ENCODE measurements at places on chromosomes 5 and 9.

- no peak for DNase-seq
Measured at GRCh38 chr5:176651472-176651980, 4.2 kb downstream of the TSPAN17 start.

- no peak for DNase-seq
Measured at GRCh38 chr9:105879181-105879580, 184.8 kb downstream of the TMEM38B start.

GRCh38 chr5:56588131-56588487 lies 227.2 kb upstream of the MAP3K1 start:
- no peak for DNase-seq

- DNase-seq: no peak
Measured at GRCh38 chr9:3955305-3955687, 344.6 kb downstream of the GLIS3 start.

GRCh38 chr5:556909-557441 lies 32.7 kb upstream of the SLC9A3 start:
- DNase-seq: no peak

DNA sequence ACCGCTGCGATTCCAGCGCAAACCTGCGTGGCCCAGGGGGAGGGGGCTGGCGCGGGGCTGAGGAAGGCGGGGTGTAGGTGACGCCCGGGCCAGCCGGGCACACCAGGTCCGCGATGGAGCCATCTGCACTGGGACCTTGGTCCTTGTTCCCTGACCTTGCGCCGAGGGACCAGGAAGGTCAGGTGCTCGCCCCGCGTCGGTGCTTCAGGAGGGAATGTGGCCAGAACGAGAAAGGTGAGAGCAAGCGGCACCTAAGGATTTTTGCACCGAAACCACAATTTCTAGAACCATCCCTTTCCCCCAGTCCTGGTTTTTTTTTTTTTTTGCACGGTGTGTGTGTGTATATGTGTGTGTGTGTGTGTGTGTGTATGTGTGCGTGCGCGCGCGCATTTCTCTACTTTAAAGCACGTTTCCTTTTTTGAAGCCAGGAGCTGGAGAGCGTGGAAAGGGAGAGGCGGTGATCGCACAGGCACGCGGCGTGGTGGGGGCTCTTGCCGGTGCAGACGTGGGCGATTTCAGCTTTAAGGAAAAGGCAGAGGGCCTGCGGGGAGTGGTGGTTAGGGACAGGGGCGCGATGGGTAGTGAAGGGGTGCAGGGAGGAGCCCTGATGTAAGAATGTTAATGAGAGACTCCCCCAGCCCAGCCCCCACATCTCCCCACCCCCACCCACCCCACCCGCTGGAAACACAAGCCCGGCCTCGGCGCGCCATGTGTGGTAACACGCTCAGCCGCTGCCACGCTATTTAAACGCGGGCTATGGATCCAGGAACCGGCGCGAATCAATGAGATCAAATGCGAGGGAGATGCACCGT lies at the start of gene NPR3:
NPR3 (plus strand) TSS at position 772 of the 812 bp plus-strand sequence. CDS start 456 bp downstream, outside the sequence.
- DNase-seq: no peak

DNA sequence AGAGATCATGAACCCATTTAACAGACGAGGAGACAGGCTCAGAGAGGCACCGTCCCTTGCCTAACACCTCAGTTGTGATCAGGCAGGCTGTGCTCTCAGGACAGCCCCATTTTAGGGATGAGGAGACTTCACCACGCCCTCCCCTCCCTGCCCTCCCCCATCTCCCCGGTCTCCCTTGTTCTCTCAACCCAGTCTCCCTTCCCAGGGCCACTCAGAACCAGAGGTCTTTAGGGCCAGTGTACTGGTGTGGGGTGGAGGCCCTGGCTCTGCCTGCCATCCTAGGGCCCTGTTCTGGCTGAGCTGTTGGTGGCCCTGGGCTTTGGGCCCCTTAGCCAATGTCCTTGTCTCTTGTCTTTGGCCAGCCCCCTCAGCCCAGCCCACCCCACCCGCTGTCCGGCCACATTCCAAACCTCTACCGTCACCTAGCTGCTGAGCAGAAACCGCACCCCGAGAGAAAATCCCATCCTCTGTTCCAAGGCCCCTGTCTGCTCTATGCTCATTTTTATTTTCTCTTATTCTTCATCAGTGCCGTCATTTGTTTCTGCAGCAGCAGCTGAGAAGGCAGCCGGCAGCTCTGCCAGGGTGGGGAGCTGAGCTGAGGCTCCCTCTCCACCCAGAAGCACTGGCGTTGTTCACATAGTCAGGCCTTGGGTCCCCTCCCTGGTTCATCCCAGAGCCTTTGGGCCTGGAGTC lies 33.9 kb downstream of the OLFML2A start:
- no peak for DNase-seq

DNA sequence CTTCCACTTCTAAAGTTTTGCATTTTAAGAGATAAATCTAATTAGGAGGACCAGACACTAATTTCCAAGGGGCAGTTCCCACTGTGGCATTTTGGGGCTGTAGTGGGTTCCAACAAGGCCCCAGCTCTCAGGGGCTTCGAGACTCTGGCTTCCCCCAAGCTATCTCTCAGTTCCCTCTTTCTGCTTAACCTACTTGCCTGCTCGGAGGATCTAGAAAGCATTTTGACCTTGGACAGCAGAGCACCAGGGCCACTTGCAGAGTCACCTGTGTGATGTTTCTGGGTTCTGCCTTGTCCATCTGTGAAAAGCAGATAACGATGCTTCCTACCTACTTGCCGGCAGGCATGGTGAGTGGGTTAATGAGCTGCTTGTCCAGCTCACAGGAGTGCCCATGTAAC lies 175.4 kb downstream of the MED10 start:
- no peak for DNase-seq

DNA sequence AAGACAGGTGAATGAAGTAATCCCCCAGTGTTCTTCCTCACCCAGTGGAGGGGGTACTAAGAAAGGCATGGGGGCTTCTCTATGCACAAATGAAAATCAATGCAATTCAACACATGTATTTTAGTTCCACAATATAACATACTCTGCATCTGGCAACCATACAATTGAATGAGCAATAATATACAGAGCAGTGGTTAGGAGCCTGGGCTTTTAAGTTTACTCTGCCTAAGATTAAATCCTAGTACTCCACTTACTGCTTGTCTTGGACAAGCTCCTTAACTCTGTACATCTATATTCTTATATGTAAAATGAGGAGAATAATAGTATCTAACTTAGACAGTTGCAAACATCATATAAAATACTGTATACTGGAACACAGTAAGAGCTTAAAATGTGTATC lies 195.4 kb upstream of the TRIM32 start:
- DNase-seq: no peak

DNA sequence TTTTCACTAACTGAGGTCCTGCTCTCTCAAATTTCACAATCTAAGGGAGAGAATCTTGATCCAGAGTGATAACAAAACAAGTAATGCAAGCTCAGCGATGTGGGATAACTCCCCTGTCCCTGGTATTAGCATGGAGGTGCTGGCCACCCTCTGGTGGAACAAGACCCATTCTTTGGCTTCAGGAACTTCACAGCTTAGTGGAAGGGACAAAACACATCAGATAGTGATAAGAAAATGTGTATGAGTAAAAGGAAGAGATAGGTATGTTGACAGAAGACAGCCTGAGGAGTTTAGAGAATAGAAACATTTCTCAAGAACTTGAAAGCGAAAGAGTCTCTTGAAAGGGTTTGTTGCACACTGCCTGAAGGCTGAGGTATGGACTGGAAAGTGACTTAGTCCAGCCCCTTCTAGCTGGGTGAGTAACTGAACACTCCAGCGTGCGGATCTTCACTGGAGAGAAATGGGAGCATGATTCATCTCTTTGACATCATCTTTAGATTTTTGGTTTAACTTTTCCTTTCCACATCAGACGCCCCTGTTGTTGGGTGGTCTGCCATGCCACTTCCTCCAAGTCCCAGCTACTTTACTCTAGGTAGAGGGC lies 25.4 kb upstream of the ZSWIM6 start:
- no peak for DNase-seq

DNA sequence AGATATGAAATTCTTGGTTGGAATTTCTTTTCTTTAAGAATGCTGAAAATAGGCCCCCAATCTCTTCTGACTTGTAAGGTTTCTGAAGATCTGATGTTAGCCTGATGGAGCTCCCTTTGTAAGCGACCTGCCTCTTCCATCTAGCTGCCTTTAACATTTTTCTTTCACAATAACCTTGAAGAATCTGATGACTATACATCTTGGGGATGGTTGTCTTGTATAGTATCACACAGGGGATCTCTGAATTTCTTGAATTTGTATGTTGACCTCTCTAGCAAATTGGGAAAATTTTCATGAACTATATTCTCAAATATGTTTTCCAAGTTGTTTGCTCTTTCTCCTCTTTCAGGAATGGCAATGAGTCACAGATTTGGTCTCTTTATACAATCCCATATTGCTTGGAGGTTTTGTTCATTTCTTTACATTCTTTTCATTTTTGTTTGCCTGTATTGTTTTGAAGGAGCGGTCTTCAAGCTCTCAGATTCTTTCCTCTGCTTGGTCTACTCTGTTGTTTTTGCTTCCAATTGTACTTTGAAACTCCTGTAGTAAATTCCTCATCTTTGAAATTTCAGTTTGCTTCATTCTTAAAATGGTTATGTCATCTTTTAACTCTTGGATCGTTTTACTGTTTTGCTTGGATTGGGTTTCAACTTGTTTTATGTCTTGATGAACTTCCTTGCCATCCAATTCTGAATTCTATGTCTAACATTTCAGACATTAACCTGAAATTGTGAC lies 245.2 kb upstream of the TARS1 start:
- no peak for DNase-seq

- DNase-seq: no peak
Measured at GRCh38 chr5:148910686-148911361, 84.4 kb downstream of the ADRB2 start.

GRCh38 chr5:105630803-105631202 lies 2039.9 kb downstream of the EFNA5 start:
- no peak for DNase-seq

GRCh38 chr5:158163451-158164295 lies 304.7 kb upstream of the CLINT1 start:
- DNase-seq: no peak

DNA sequence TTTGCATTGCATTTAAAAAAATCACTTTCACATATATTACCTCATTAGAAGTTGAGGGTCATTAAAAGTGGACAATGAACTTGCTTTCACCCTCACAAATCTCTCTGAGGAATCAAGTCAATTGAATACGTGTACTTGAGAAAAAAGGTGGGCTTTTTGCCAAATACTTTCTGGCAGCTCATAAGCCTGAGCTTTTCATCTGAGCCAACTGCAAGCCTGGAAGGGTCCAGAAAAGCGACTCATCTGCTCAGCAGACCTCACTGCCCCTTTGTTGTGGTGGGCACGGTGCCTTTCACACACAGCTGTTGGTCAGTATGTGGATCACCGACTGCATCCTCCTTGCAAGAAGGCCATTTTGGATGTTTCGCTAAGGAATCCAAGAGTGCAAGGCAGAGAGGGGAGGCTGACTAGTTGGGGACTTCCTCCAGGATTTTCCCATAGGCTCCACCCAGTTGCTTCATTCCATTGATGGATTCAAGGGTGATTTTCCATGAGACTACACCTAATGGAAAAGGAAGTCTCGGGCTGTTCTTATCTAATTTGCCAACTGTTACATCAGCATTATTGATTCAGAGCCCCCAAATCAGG lies 564.7 kb downstream of the PDE4D start:
- no peak for DNase-seq

DNA sequence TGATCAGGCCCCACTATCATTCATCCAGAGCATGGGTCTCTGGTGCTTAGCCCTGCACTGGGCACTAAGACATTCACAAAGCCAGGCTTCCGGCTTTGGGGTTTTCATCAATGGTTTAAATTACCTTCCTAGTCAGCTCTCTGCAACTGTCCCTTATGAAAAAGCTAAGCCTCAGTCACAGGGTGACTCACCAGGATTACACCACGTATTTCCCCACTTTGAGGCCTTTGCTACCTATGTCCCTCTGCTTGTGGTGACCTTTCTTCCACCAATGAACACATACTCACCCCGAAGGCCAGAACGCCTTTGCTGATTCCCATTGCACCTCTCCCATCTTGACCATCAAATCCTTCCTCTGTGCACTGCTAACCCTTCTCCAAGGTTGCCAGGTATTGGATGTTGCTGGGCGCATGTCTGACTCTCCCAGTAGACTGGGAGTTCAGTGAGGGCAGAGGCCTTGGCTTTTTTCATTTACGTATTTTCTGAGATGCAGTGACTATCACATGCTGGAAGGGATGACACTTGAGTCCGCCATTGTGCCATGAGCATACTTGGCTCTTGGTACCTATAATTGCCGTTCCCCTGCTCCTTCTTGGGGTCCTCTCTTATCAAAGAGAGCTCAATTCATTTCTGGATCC lies 58.7 kb upstream of the TNFSF8 start:
- DNase-seq: no peak

- no peak for DNase-seq
Measured at GRCh38 chr5:8550921-8551320, 682.0 kb downstream of the MTRR start.

- DNase-seq: no peak
Measured at GRCh38 chr9:75482566-75482965, 394.3 kb downstream of the OSTF1 start.

DNA sequence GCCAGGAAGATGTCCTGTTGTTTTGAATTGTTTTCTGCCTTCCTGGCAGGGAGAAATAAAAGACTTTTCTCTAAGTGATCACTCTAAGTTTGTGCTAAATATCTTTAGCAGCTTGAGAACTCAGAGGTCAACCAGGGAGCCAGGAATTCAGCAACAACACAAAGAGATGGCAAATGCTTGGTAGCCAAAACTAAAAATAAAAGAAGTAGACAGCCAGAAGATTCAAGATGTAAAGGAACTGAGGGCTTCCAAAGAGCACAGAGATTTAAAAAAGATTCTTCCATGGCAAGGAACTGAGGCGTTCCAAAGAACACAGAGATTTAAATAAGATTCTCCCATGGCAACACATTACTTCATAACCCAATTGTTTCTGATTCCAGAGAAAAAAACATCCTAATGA lies 9.6 kb downstream of the DNAH5 start:
- DNase-seq: no peak

GRCh38 chr5:157137691-157138090 lies 5.0 kb downstream of the MED7 start:
- no peak for DNase-seq

GRCh38 chr9:89080193-89080592 lies 88.9 kb downstream of the S1PR3 start:
- no peak for DNase-seq

DNA sequence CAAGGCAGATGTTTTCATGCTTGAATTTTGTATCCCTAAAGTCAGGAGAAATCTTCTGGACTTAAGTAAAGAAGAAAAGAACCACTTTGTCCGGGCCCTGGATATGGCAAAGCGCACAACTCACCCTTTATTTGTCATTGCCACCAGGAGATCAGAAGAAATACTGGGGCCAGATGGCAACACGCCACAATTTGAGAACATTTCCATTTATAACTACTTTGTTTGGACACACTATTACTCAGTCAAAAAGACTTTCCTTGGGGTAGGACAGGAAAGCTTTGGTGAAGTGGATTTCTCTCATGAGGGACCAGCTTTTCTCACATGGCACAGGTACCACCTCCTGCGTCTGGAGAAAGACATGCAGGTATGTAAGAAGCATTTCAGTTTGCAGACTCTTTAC lies 2.3 kb downstream of the TYRP1 start:
- no peak for DNase-seq

DNA sequence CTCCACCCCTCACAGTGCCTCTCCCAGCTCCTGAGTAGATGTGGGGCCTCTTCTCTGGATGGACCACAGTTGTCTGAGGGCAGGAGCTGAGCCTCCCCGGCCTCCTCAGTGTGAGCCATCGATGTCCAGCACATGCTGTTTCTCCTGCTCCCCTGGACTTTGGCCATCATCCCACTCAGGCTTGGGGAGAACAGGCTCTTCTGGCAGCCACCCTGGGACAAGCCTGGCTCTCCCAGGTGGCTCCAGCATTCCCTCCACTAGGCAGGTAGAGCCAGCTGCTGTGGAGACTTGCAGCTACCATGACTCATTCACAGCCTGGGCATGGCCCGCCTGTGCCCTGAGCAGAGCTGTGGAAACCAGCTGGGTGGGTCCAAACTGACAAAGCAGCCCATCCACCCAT lies 77.0 kb downstream of the CSNK1A1 start:
- DNase-seq: no peak
